CD4-positive, alpha-beta T cell treated with Interferon alpha-2 for 1 hour (primary cell): ENCODE measurements at places on chromosomes 1 and 21.
A peak's percentile ranks its signal among the peaks of the same experiment; 100 is the strongest.

DNA sequence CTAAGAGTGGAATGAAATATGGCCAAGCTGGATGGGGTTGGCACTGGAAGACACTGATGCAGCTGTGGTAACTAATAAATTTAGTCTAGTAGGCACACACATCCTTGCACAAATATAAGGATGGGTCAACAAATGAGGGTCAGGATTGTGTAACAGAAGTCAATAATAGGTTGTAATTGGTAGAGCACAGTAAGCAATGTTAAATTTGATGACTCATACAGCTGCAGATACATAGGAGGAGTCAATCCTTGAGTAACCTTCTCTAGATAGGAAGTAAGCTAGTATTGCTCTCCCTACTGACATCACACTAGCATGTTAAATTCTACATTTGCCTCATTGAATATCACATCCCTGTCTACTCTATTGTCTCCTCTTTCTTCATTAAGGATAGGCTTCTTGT lies 332.1 kb downstream of the PTPRC start:
- DNase-seq: no peak

DNA sequence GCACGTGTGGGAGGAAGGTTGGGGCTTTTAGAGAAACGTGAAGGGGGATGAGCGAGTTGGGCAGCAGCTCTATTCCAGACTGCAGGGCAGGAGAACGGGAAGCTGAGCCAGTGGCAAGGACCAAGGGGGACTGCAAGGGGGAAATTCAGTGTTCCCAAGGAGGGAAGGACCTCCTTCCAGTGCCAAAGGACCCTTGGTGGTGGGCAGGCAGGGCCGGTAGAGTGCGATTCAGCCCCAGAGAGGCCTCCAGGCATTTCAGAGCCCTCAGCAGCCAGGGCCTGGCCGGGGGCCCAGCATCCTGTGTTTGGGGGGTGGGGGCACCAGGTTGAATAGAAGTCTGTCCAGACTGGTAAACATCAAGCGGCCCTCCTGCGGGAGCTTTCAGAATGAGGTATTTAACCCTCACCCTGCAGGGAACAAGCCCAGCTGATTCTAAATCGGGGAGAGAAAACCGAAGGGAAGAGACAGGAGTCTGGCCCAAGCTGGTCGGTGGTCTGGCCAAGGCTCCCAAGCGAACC lies 2.3 kb downstream of the COL9A2 start:
- DNase-seq: no peak

GRCh38 chr1:203177036-203177405 lies 1.4 kb upstream of the MYBPH start:
- DNase-seq: no peak

DNA sequence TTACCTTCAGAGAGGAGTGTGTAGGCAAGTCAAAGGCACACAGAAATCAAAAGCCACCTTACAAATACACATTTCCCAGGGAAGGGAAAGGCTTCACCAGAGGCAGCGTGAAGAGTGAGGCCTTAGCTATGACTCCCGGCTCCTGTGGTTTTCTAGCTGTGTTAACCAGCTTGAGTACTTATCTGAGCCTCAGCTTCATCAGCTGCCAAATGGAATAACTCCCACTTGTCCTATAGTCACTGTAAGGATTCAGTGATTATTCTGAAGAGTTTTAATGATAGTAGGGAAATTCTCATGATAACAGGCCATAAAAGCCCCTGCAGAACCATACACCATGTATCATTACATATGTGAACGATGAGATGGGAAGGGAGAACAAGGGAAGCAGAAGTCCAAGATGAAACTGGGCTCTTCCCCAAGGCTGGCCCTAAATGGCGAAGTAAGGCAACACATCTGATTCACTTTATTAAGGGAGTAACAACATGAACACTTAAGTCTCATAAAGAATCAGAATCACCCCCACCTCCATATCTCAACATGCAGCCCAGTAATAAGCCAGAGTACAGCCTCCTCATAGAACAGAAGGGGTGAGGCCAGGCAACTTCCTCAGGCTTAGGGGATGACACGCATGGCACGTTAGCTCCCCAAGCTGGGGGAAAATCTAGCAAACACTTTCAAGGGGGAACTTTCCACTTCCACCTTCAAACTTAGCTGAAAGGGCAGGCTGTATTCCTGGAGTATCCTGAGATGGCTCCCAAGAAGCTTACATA lies 63.7 kb downstream of the SLC66A1 start:
- no peak for DNase-seq

DNA sequence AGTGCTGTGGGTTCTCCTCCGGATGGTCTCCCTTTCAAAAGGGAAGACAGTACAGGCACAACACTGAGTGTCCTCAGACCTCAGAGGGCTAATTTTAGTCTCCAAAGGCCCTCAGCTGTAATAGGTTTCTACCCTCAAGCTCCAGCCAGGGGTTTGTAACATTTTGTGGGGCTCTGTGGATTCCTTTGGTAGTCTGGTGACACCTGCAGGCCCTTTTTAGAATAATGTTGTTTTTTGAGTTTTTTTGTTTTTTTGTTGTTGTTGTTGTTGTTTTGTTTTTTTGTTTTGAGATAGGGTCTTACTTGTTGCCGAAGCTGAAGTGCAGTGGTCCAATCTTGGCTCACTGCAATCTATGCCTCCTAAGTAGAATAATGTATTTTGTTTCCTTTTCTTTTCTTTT lies 15.0 kb upstream of the TMEM201 start:
- DNase-seq: peak; percentile 26

- no peak for DNase-seq
Observed at GRCh38 chr1:93774707-93775106, 93.1 kb upstream of the BCAR3 start.

DNA sequence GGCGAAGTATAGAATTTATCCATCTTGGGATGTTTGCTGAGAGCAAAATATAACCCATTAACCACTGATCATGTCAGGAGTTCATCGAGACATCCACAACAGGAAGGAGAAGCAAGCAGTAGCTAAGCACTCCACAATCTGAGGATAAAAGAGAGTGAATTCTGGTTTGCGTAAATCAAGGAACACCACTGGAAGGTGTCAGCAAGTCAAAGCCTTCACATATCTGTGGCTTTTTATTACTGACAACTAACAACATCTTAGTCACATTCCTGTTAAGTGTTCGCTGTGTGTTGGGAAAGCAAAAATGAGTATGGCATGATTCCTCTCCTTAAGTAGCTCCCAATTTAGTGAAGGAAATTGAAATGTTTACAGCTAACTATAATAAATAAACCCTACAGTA lies 44.5 kb upstream of the DARS2 start:
- no peak for DNase-seq

- DNase-seq: no peak
Observed at GRCh38 chr21:46112725-46113215, 14.9 kb downstream of the COL6A2 start.

- no peak for DNase-seq
Observed at GRCh38 chr1:91948097-91948496, 1.1 kb upstream of the BRDT start.

- DNase-seq: no peak
Observed at GRCh38 chr1:15928971-15929965, 46.6 kb downstream of the ZBTB17 start.

- DNase-seq: no peak
Observed at GRCh38 chr1:157166590-157166989, 28.4 kb upstream of the ETV3 start.

GRCh38 chr21:27804515-27804914 lies 837.6 kb upstream of the ADAMTS5 start:
- no peak for DNase-seq

DNA sequence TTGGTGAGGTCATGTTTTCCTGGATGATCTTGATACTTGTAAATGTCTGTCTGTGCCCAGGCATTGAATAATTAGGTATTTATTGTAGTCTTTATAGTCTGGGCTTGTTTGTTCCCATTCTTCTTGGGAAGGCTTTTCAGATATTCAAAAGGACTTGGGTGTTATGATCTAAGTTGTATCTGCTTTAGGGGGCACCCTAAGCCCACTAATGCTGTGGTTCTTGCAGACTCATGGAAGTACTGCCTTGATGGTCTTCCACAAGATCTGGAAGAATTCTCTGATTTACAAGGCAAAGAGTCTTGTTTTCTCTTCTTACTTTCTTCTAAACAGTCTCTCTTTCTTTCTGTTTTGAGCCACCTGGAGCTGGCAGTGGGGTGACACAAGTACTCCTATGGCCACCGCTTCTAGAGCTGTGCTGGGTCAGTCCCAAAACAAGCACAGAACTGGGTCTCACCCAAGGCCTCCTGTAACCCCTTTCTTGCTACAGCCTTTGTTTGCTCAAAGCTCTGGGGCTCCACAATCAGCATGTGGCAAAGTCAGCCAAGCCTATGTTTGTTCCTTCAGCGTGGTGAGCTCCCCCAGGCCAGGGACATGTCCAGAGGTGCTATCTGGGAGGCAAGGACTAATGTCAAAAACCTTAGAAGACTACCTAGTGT lies 12.6 kb downstream of the VN1R5 start:
- DNase-seq: no peak

GRCh38 chr1:58256041-58256440 lies 290.5 kb downstream of the OMA1 start:
- DNase-seq: no peak

- no peak for DNase-seq
Observed at GRCh38 chr1:227059076-227059475, 119.0 kb downstream of the COQ8A start.

GRCh38 chr1:210980082-210980481 lies 153.9 kb downstream of the KCNH1 start:
- no peak for DNase-seq
